ENCODE measurements at places on chromosomes 12 and 14.
A peak's percentile ranks its signal among the peaks of the same experiment; 100 is the strongest.

GRCh38 chr12:70415987-70416386, 49.9 kb downstream of the KCNMB4 start:
- no peak for DNase-seq

- no peak for DNase-seq
These were observed 67.4 kb downstream of the DDX51 start for GRCh38 chr12:132076711-132077110.

GRCh38 chr12:125890971-125891370, 825.7 kb downstream of the AACS start:
- DNase-seq, result no peak

- peak; percentile 10 for DNase-seq
These were observed 37.7 kb downstream of the SLC5A8 start for GRCh38 chr12:101172316-101172715.

DNA sequence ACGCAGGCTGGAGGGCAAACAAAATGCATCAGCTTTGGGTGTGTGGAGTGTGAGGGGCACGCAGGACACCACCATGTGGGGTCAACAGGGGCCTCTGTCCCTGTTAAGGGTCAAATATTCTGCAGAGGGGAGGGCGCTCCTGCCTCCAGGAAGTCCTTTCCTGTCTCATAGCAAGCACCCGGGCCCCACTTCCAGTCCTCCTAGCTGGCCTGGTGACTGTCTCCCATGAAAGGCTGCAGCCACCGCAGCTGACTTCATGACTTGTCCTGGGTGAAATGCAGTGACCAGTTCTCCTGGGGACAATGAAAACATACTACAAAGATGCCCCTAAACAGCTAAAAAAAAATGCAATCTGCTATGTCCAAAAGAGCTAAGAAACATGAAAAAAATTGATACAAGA, 53.6 kb downstream of the LGMN start:
- DNase-seq, result no peak

- no peak for DNase-seq
These were observed 394.9 kb downstream of the RAD51B start for GRCh38 chr14:68214431-68214830.

- DNase-seq, result peak; percentile 24
These were observed 137.0 kb downstream of the CRADD start for GRCh38 chr12:93813972-93814821.

GRCh38 chr12:125402874-125403789, 337.9 kb downstream of the AACS start:
- peak; percentile 21 for DNase-seq

- DNase-seq, result no peak
These were observed 42.2 kb upstream of the NOS1 start for GRCh38 chr12:117403586-117404139.

DNA sequence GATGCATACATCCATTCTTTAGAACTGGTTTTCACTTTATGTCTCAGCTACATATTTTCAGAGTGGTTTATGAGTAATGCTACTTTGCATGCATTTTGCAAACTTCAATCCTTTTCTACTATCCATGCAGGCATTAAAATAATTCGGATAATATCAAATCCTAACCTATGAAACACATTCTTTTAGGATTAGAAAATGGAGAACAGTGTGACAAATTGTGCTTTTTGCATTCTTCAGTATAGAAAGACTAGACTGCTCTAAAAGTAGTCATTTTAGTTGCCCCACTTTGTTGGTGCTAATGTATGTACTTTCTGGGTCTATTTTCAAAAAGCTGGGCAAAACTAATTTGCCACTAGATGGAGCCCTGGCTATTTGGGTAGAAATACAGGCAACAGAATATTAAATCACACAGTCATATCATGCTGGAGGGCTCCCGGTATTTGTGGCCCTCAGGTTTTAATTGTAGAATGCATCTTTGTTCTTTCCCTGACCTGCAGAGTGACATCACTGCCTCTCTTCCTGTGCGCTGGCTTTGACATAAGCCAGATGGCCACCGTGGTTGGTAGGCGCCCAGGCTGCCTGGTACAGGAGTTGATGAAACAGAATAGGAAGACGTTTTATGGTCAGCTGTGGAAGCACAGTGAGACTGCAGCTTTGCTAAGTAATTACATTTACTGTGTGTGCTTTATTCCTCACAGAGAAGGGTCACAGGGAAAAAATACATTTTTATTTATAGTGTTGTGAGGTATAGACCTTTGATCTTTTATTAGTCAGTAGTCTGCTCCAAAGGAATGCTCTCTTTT, 28.1 kb downstream of the MSRB3 start:
- DNase-seq, result peak; percentile 89

- no peak for DNase-seq
These were observed 54.3 kb downstream of the MAP3K9 start for GRCh38 chr14:70754991-70755390.

DNA sequence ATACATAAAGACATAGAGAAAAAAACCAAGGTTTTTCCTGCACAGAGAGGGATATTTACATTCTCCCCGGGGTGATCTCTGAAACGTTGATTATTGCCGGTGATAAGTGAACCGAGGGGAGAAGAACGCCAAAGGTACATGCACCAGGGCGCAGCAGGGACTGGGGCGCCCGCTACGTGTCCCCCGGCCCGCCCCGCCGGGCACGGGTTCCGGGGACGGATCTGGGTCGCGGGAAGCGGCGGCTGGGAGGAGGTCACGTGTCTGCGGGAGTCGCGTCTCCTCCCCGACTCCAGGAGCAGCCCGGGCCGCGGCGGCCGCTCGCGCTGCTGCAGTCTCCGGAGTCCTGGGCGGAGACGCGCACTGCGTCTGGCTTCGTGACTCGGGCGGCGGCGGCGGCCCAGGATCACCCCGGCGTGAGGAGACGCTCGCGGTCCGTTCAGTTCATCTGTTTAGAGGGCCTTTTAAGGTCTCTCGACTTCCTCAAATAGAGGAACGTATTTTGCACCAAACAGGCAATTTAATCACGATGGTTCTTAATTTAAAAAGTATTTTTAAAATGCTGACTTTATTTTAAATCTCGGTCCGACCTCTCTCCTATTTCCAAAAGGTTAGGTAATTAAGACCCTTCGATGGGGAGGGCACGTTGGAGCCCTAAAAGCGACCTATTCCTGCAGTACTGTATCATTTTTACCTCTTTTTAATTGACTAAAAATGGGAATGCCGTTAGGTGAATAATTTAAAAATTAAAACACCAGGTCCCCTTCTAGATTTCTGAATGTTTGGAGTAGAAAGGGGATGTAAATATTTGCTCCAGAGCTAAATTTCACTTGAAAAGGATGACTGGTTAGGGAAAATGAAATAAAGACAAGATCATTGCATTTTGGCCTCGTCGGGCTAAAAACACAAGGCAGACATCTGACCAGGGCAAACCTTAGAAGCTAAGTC, 1.8 kb upstream of the BHLHE41 start:
- peak; percentile 83 for DNase-seq

DNA sequence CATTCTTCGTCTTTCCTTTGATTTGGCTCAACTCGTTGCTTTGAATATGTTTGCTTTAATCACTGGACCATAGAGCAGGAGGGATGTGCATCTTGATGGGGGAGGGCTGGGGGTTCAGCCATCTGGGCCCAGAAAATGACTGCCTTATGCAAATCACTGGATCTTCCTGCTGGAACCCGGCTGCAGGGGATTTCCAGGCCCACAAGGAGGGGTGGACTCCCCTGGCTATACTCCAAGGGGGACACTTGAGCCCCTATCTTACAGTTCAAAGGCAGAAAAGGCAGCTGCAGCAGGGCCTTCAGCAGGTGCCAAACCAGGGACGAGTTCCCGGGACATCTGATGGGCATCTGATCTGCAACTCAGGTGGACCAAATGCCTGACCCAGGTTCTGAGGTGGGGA, 122.5 kb downstream of the DICER1 start:
- DNase-seq, result no peak

GRCh38 chr12:130334937-130335336, 2.8 kb upstream of the PIWIL1 start:
- peak; percentile 6 for DNase-seq

GRCh38 chr12:104250366-104251125, 35.0 kb downstream of the TXNRD1 start:
- no peak for DNase-seq

- DNase-seq, result no peak
These were observed 12.2 kb upstream of the CCDC60 start for GRCh38 chr12:119322301-119322723.

DNA sequence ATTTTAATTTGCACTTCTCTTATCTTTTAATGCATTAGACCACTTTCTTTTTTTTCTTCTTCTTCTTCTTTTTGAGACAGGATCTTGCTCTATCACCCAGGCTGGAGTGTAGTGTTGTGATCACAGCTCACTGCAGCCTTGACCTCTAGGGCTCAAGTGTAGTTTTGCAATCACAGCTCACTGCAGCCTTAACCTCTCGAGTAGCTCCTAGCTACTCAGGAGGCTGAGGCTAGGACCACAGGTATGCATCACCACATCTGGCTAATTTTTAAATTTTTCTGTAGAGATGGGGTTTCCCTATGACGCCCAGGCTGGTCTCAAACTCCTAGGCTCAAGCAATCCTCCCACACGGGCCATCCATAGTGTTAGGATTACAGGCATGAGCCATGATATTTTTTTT, 12.7 kb downstream of the TMED8 start:
- DNase-seq, result no peak

GRCh38 chr14:95121911-95122620, 35.3 kb downstream of the DICER1 start:
- DNase-seq, result no peak

- DNase-seq, result no peak
These were observed 28.4 kb upstream of the FOXN3 start for GRCh38 chr14:89445273-89445973.

GRCh38 chr14:101707863-101708620, 53.5 kb upstream of the PPP2R5C start:
- no peak for DNase-seq

GRCh38 chr14:68937471-68938270, 41.4 kb downstream of the ACTN1 start:
- no peak for DNase-seq

DNA sequence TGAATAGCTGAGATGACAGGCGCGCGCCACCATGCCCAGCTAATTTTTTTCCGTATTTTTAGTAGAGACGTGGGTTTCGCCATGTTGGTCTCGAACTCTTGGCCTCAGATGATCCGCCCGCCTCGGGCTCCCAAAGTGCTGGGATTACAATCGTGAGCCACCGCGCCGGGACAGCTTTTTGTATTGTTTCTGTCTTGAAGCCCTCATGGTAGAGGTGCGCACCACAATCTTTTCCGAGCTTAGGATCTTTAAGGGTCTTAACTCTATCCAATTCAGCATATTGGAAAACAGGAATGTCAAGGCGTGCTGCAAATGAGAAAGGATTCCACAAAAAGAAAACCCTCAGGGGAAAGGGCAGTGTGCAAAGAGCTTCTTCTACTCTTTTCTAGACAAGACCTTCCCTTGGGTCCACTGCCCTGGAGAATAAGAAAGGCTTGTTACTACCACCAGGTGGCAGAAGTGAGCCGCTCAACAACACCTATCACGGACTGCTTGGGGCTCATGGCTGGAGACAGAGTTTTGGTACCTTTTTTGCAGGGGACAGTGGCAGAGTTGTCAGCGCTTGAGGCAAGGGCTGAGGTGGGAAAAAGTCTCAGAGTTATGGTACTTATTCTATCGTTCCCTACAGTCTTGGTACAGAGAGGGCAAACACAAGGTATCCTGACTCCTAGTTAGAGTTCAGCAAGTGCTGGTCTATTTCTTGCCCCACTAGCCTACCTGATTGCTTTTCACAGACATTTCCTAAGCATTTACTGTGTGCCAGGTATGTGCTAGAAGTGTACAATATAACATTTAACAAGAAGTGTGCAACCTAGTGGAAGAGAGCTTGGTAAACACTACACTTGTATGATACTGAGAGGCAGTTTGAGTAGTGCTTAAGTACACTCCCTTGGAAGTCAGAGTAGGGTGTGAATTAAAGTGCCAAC, 16.4 kb upstream of the SP7 start:
- peak; percentile 96 for DNase-seq

- no peak for DNase-seq
These were observed 466 bp downstream of the SAV1 start for GRCh38 chr14:50667684-50667995.

DNA sequence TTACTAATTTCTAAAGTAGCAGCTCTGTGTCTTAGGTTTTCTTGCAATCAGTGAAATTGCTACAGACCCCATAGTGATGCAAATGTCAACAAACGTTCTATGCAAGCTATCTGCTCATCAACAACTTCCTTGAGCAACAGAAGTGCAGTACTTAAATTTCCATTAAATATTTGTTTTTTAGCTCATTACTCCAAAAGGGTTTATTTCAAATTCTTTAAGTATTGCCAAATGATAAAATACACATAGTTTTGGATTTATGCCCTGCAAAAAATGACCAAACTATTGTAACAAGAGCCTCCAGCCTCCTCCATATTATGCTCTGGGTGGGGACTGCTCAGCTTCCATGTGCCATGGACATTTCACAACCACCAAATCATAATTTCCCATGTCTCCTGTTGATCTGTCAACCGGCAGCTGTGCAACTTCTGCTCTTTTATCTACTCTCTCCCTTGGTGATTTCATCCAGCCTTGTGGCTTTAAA, 4.4 kb downstream of the BDKRB1 start:
- no peak for DNase-seq

DNA sequence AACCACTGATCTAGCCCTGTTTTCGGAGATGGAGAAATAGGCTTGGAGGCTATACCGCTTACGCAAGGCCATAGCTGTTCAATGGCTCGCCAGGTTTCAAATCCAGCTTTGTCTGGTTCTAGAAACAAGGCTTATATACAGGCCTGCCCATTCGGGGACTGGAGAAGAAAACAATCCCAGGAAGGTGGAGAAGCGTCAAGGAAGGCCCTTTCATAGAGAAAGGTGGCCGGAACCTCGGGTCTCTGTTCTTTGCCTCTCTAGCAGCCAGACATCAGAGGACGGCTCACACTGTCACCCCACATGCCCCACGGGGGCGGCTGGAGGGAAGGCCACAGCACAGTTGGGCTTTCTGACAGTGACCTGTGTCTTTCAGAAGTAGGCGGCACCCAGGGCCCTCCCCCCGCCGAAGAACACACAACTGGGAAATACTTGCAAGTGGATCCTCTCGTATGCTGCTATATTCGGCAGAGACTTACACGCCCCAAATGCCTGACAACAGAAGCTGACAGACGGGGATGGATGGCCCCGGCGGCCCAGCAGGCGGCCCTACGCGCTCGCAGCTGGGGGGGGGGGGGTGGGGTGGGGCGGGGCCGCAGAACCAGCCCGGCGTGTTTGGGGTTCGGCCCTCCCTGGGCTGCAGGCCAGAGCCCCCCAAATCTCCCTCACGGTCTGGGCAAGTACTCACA, 4.5 kb upstream of the SETD1B start:
- peak; percentile 83 for DNase-seq

DNA sequence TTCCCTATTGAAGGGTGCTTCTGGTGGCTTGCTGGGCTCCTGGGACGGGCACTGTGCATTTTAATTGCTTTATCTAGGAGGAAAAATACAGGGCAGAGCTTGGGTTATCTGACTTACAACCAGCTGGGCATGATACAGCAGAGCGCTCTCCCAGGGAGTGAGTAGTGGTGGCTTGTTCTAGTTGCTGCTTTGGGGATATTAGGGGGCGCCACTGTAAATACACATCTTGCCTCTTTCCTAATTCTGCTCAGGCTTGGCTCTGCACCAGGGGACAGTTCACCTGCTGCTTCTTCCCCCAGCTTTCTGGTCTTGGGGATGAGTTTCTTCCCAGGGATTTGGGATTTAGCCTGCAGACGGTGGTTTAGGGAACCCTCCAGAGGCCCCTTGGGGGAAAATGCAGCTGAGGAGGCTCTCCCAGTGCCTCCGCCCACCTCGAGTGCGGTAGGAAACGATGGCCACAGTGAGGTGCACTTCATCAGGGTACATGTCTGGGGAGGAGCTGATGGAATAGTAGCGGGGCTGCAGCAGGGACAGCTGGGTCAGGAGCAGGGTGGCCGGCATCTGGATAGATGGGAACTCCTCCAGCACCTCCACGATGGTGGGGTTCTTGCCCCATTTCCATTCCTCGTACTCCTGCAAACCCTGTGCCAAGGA, 36.9 kb upstream of the FBXO21 start:
- DNase-seq, result no peak

Measured in cerebellar cortex (tissue), 1 donor.